ENCODE measurements at places on chromosomes 12 and 14. TPM values are rescaled to one million over a fixed set of nuclear protein-coding genes. Genes with fewer than 3 reads are reported as not detected.

The SERPINA12 gene
- 0.04 TPM for polyA plus RNA-seq

The WASHC3 gene
- polyA plus RNA-seq, result 89.7 TPM

The DPPA3 gene
- polyA plus RNA-seq, result not detected

The C1R gene
- polyA plus RNA-seq, result 8.0 TPM

The ADAM21 gene
- polyA plus RNA-seq, result 0.77 TPM

The LMNTD1 gene
- 0.42 TPM for polyA plus RNA-seq

The CCDC177 gene
- not detected for polyA plus RNA-seq

The SERPINA9 gene
- not detected for polyA plus RNA-seq

The RNU4-1 gene
- under 0.01 TPM for polyA plus RNA-seq

The FGD4 gene
- polyA plus RNA-seq, result 7.9 TPM

The TOMM20L gene
- polyA plus RNA-seq, result not detected

The TPCN1 gene
- polyA plus RNA-seq, result 8.0 TPM

The RNASE3 gene
- polyA plus RNA-seq, result not detected

The ARHGAP9 gene
- polyA plus RNA-seq, result 0.15 TPM

The MUCL1 gene
- polyA plus RNA-seq, result 1.1 TPM

The TAS2R8 gene
- polyA plus RNA-seq, result not detected

The KRT80 gene
- polyA plus RNA-seq, result 4.1 TPM

The GSKIP gene
- polyA plus RNA-seq, result 51.1 TPM

The KRT6A gene
- polyA plus RNA-seq, result 10,395 TPM

The LRTM2 gene
- not detected for polyA plus RNA-seq

The PMCH gene
- polyA plus RNA-seq, result not detected

The C1QL4 gene
- 0.09 TPM for polyA plus RNA-seq

The SDR9C7 gene
- polyA plus RNA-seq, result 2.4 TPM

The IRAK3 gene
- 0.17 TPM for polyA plus RNA-seq

The ACOT6 gene
- not detected for polyA plus RNA-seq

The PKP2 gene
- polyA plus RNA-seq, result 55.5 TPM

The HCAR2 gene
- 30.1 TPM for polyA plus RNA-seq

The GPR137C gene
- 0.03 TPM for polyA plus RNA-seq

The TPH2 gene
- not detected for polyA plus RNA-seq

The MORN3 gene
- 0.30 TPM for polyA plus RNA-seq

The FAM181A gene
- polyA plus RNA-seq, result not detected

The PRKAB1 gene
- 26.6 TPM for polyA plus RNA-seq

The MANSC4 gene
- polyA plus RNA-seq, result 0.59 TPM

The DHH gene
- polyA plus RNA-seq, result not detected

The SPPL3 gene
- polyA plus RNA-seq, result 30.5 TPM

The OR6C2 gene
- polyA plus RNA-seq, result not detected

The RNASE1 gene
- polyA plus RNA-seq, result not detected

The CLEC2A gene
- polyA plus RNA-seq, result 0.88 TPM

The PPM1H gene
- 0.07 TPM for polyA plus RNA-seq

The SPTSSA gene
- polyA plus RNA-seq, result 34.6 TPM

The C3AR1 gene
- polyA plus RNA-seq, result 0.57 TPM

The HOXC10 gene
- 33.1 TPM for polyA plus RNA-seq

All from keratinocyte (primary cell).